ENCODE measurements at places on chromosomes 3 and 15. TPM values are rescaled to one million over a fixed set of nuclear protein-coding genes. Genes with fewer than 3 reads are reported as not detected.

GATM gene
- 3.2 TPM for total RNA-seq

NRROS gene
- 51.4 TPM for total RNA-seq

SLCO2A1 gene
- not detected for total RNA-seq

ZKSCAN7 gene
- 0.83 TPM for total RNA-seq

RUVBL1 gene
- 112 TPM for total RNA-seq

MITF gene
- 0.07 TPM for total RNA-seq

- peak overlapping the region; percentile 96 for H3K27ac ChIP-seq
- H3K4me3 ChIP-seq: peak overlapping the region; percentile 95
- no peaks in the 10 kb centered on the region for H3K27me3 ChIP-seq
- H3K36me3 ChIP-seq: peaks cover 32% of the 10 kb centered on the region
Observed at GRCh38 chr3:50341537-50341936, 901 bp upstream of the RASSF1 start.

- peaks cover 12% of the 10 kb centered on the region for H3K27me3 ChIP-seq
- no peak overlapping the region for H3K27ac ChIP-seq
- H3K36me3 ChIP-seq: no peaks in the 10 kb centered on the region
- no peaks in the 10 kb centered on the region for H3K4me1 ChIP-seq
- no peak overlapping the region for H3K4me3 ChIP-seq
Observed at GRCh38 chr3:123469323-123469995, 20.6 kb upstream of the ADCY5 start.

DNA sequence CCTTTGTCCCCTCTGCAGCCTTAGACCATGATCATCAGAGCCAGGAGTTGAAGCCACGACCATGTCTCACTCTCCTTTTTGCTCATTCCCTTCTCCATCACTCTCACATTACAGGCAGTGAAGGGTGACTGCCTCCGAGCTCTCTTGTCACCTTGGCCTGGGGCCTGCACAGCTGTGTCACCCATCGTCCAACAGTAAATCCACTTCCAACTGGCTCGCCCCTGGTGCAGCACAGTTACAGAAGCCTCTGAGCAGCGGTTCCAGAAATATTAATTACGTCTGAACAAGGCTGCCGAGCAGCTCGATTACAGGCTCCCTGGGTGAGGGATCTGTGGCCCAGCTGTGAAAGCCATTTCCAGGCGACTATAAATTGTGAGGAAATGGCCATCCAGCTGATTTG lies 528.2 kb downstream of the NR2F2 start:
- H3K27me3 ChIP-seq: no peaks in the 10 kb centered on the region
- no peak overlapping the region for H3K27ac ChIP-seq
- H3K4me1 ChIP-seq: no peaks in the 10 kb centered on the region
- H3K36me3 ChIP-seq: no peaks in the 10 kb centered on the region
- H3K4me3 ChIP-seq: no peak overlapping the region

GRCh38 chr3:30720586-30721313 lies 114.3 kb downstream of the TGFBR2 start:
- H3K27me3 ChIP-seq: peaks cover 1% of the 10 kb centered on the region
- peaks cover 4% of the 10 kb centered on the region for H3K4me1 ChIP-seq
- no peak for DNase-seq
- H3K36me3 ChIP-seq: no peaks in the 10 kb centered on the region
- H3K27ac ChIP-seq: no peak overlapping the region

- no peak overlapping the region for H3K4me3 ChIP-seq
- no peak for DNase-seq
- H3K27me3 ChIP-seq: no peaks in the 10 kb centered on the region
Observed at GRCh38 chr15:78023081-78023665, 54.3 kb downstream of the TBC1D2B start.

Data from activated T-helper 2 cell treated with anti-CD3 and anti-CD28 coated beads, Interferon-gamma antibody, Interleukin-2, Interleukin-4, amounts not matched to agents 10 μg/mL and 5 μg/mL and 100 μg/mL, durations not matched to agents 14 hours and 24 hours and 36 hours (primary cell).